Upper lobe of left lung (tissue), 6 donors: ENCODE measurements at places on chromosomes 3 and 15.

GRCh38 chr15:63344731-63345390 lies 36.8 kb downstream of the CA12 start:
- DNase-seq = no peak

GRCh38 chr15:25172691-25173090 lies 217.9 kb downstream of the SNRPN start:
- peak; percentile 15 for DNase-seq

GRCh38 chr3:11306817-11307589 lies 34.8 kb downstream of the ATG7 start:
- no peak for DNase-seq

- no peak for DNase-seq
These were observed 26.9 kb upstream of the ZBBX start for GRCh38 chr3:167406876-167407492.

DNA sequence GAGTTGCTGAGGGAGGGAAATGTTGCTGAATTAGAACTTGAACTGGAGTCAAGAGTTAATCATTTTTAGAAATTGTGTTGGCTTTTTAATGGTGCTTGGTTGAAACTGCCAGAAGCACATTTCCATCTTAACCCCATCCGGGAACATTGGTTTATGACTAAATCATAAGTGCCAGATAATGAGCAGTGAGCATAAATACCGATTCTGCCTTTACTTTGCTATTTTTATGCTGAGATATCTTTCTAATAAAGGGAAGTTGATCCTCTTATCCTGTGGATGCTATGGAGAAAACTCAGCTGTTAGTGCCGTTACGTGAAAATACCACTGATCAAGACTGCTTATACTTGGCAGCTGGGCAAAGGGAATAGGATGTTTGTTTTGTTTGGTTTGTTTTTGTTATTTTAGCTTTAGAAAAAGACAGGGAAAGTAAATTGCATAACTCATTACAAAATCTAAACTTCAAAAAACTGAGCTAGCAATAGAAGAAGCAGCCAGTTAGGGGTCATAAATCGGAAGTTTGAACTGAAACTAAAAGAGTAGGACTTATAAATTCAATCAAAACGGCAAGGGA lies 813.1 kb downstream of the NAALADL2 start:
- no peak for DNase-seq

DNA sequence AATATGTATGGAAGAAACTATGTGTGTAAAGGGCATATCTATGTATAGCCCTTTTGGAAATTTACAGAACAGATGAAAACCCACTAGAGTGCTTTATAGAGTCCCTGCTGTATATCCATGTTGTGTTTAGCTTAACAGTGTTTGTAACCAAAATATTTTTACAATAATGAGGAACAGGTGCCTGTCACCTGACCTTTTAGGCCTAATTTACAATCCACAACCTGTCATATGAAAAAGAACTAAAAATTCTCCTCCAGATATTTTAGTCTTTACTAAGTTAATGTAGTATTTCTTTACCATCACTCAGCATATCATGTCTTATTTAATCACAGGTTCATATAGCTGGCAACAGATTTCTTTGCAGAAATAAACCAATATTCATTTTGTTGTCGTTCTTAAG lies 16.4 kb upstream of the SATB1 start:
- no peak for DNase-seq

GRCh38 chr3:44976002-44976815 lies at the start of the genes EXOSC7 and ZDHHC3:
Gene EXOSC7, plus strand, starts transcription at chr3:44976244. Its CDS starts 34 bp downstream, at chr3:44976278.
Gene ZDHHC3, minus strand, starts transcription at chr3:44976174. Its CDS starts 16,738 bp downstream, at chr3:44959436.
- peak; percentile 90 for DNase-seq

GRCh38 chr3:74631351-74632140 lies 17.1 kb upstream of the CNTN3 start:
- no peak for DNase-seq

- peak; percentile 86 for DNase-seq
These were observed 1.6 kb downstream of the OXTR start for GRCh38 chr3:8767667-8768363.

- no peak for DNase-seq
These were observed 80.3 kb downstream of the TFG start for GRCh38 chr3:100789579-100789978.

DNA sequence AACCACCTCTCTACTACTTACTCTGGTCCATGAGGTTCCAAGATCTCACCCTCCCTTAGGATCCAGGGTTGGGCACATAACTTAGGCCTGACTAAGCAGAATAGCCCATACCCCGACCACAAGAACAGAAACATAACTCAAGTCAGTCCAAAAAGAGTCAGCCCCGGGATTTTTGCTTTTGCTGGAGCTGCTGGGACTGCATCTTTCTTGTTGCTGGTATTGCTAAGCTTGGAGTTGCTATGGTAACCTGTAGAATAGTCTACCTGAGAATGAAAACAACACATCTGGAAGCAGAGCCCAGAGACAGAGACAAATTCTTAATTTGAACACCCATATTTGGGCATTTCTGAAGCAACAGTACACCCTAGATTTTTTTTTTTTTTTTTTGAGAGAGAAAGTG lies 6.5 kb downstream of the RUBCN start:
- DNase-seq = no peak

DNA sequence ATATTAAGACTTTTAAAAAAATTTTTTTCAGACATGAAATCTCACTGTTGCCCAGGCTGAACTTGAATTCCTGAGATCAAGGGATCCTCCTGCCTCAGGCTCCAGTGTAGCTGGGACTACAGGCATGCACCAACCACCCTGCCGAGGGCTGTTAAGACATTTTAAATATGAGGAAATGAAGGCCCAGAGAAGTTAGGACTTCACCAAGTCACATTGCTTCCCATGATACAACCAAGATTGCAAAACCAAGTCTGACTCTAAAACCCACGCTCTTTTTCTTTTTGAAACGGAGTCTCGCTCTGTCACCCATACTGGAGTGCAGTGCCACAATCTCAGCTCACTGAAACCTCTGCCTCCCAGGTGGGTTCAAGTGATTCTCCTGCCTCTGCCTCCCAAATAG lies 28.0 kb downstream of the PTPN9 start:
- DNase-seq = peak; percentile 26

GRCh38 chr3:134608771-134609435 lies 41.9 kb downstream of the KY start:
- no peak for DNase-seq

DNA sequence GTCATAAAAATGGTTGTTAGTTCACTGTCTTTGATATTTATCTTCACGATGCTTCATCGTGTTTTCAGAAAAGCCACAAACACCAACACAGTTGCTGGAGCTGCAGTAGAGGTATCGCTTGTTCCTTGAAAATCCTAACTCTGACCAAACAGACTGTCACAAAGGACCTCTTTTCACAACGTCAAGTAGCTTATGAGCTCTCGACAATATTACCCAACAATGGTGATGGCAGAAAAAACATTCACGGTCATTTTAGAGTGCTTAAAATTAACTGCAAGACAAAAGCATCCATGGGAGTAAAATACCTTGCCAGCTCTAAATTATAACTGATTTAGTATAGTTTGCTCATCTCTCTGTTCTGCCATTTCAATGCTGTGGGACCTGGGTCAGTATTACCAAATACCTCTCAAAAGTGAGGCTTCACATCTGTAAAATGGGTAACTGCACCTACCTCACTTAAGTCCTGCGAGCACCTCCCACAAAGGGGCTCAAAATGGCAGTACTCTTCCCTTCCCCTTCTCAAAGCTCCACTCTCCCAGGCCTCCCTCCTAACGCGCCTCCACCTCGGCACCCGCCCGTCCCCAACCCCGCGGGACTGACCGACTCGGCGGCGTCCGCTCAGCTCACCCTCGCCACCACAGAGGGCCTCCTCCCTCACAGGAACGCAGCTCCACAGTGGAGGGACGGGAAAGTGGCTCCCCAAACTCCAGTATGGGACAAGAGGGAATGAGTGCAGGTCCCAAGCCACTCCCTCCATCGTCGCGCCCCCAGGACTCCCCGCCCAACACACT lies 546 bp downstream of the TRIM59 start:
- peak; percentile 89 for DNase-seq

DNA sequence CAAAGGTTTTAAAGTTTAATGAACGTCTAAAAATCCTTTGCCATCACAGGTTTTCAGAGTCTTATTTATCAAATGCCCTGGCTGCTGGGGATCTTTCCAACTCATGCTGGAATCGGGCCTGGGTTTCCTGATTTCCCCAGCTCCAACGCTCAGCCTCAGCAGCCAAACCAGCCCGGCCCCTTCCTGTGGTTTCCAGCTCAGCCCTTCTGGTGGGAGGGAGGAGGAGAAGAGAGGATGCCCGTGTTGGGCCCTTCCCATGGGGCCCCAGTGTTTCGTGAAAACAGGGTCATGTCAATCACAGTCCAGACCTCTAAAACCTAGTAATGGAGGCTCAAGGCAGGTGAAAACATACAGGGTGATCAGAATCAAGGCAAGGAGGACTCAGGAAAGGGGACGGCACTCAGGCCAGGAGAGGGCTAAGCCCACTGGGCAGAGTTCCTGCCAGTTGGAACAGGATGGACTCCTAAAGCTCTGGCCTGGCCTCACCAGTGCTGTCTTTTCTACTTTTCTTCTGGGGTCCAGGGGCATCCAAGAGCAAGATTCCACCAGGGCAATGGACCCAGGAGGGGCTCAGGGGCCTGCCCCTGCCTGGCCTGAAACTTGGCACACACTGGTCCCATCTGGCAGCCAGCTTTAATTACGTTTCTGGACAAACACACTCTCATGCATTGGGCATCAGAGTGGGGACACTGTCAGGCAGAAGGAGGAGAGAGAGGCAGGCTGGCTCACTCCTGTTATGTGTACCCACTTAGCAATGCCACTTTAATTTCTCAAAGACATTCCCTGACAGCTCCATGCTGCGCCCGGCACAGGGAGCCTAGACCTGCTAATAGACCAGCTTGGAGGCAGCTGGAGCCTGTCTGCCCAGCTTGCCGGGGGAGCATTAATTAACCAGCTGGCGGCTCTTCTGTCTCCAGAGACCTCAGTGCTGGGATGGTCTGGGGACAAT lies 194.6 kb downstream of the FAM43A start:
- DNase-seq = no peak

DNA sequence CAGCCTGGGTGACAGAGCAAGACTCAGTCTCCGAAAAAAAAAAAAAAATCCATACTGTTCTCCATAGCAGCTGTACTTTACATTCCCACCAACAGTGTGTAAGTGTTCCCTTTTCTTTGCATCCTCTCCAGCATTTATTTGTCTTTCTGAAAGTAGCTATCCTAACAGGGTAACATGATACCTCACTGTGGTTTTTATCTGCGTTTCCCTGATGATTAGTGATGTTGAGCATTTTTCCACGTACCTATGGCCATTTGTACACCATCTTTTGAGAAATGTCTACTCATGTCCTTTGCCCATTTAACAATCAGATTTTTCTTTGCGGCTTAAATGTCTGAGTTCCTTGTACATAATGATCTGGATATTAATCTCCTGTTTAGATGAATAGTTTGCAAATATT lies 119.3 kb downstream of the RFX7 start:
- no peak for DNase-seq

- DNase-seq = no peak
These were observed 12.9 kb downstream of the TGFBR2 start for GRCh38 chr3:30619318-30619717.

- no peak for DNase-seq
These were observed 74.1 kb upstream of the RAP2B start for GRCh38 chr3:153087595-153088566.

GRCh38 chr3:152315623-152316022 lies 46.9 kb downstream of the MBNL1 start:
- DNase-seq = no peak

GRCh38 chr3:1087066-1087560 lies 5.7 kb upstream of the CNTN6 start:
- no peak for DNase-seq

DNA sequence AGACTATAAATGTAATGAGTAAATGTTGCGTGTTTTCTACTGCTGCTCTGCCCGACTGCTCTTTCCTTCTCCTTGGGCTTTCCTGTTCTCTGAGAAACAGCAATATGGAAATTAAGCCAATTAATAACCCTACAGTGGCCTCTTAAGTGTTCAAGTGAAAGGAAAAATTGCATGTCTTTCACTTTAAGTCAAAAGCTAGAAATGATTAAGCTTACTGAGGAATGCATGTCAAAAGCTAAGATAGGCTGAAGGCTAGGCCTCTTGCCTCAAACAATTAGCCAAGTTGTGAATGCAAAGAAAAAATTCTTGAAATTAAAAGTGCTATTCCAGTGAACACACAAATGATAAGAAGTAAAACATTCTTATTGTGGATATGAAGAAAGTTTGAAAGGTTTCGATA lies 55.0 kb downstream of the ATP2C1 start:
- DNase-seq = no peak

DNA sequence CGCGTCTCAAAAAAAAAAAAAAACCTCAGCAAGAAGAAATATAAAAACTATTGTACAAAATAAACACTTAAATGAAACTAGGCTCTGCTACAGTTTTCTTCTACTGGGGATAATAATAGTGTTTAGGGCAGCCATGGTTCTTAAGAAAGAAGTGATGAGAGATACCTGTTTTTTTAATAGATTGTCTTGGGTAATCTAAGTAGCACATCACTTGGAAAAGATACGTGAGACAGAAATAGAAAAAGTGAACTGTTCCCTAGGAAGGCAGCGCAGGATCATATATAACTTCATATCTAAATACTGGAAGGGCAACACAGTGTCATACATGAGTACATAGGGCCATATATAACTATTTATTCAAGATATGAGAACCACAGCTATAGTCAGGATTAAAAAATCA lies 11.9 kb downstream of the GOLGB1 start:
- DNase-seq = no peak

- no peak for DNase-seq
These were observed 13.0 kb downstream of the GLB1 start for GRCh38 chr3:33083958-33084357.

GRCh38 chr3:59327376-59327808 lies 277.6 kb upstream of the CFAP20DC start:
- no peak for DNase-seq

DNA sequence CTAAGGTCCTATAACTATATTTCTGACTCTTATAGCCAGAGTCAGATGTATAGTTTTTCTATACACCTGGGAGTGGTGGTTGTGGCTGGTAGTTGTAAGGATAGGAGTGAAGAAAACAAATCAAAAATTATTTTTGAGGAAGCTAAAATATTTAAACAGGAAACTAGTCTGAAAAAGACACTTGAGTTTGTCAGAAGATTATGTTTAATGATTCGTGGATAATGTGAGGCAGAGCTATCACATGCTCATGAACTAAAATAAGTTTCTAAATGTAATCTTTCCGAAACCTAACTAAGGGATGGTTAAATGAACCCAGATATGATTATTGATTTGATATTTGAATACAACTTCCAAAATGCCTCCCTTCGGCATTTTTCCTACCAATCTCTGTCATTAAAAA lies 30.4 kb downstream of the GABRR3 start:
- no peak for DNase-seq

DNA sequence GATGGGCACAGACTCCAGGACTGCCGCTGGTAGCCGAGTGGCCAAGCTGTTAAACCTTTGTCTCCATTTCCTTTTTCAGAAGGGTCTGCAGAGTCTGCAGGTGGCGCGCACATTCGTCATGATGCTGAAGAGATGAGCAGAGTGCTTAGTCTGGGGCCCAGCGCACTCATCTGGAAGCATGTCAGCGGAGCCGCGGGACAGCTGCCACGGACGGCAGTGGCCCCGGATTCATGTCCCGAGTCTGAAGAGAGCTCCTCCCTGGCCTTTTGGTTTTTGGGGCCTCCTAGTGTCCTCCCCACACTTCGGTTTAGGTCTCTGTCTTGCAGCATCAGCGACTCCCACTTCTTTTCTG lies 42.6 kb downstream of the KLHL25 start:
- no peak for DNase-seq
